B cell (primary cell): ENCODE measurements at places on chromosomes 4 and X.

DNA sequence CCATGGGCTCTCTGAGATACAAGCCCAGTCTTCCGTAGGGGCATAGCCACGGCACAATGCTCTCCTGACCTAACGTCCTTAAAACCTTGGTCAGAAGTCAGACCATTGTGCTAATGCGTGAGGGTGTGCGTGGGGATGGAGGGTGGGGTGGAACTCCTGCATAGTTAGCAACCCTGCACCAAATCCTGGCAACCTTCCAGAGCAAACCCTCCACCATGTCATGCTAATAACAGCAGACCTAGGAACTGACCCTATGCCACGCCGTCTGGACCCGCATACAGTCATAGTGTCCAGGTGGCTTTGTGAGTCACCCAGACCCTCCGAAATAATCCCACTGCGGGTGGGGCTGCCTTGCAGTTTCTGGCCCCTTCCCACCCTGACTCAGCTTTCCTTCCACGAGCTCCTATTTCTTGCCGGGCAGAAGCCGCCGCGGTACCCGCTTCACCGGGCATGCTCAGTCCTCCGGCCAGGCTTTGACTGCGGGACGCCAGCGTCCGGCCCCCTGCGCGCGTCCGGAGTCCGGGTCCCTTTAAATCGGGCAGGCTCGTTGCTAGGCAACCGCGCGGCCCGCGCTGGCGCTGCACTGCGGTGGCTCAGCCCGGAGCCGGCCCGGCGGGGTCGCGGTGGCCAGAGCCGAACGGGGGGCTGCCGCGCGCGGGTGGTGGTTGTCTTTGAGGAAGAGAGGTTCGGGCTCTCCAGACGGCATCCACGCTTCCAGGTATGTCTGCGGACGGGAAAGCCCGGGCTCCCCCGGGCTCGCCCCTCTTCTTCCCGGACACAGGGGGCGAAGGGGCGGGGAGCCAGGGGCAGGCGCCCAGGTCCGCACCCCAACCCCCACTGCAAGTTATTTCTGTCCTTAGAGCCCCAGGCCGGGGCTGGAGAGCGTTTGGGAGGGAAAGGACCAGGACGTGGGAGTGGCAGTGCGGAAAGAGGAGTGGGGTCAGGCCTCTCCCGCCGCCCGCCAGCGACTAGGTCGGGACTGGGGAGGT is at the start of gene CCDC160:
CCDC160 (plus strand) TSS at position 557 of the 989 bp plus-strand sequence. CDS start 7,619 bp downstream, outside the sequence.
- H3K4me3 ChIP-seq, result peak within 1 kb of the TSS; percentile 39
- H3K4me1 ChIP-seq, result peaks cover 8% of the 10 kb centered on the region
- no peak within 1 kb of the TSS for H3K27ac ChIP-seq
- H3K27me3 ChIP-seq, result no peaks in the 10 kb centered on the region

GRCh38 chr4:128481752-128482480 is 194.3 kb upstream of the PGRMC2 start:
- no peak for DNase-seq
- no peaks in the 10 kb centered on the region for H3K36me3 ChIP-seq
- H3K27me3 ChIP-seq, result no peaks in the 10 kb centered on the region
- H3K4me1 ChIP-seq, result no peaks in the 10 kb centered on the region

- no peaks in the 10 kb centered on the region for H3K36me3 ChIP-seq
- no peak overlapping the region for H3K4me3 ChIP-seq
- DNase-seq, result peak; percentile 2
- no peaks in the 10 kb centered on the region for H3K4me1 ChIP-seq
- no peaks in the 10 kb centered on the region for H3K27me3 ChIP-seq
- H3K27ac ChIP-seq, result no peak overlapping the region
Observed at GRCh38 chr4:173121076-173121561, 47.5 kb upstream of the GALNT7 start.

DNA sequence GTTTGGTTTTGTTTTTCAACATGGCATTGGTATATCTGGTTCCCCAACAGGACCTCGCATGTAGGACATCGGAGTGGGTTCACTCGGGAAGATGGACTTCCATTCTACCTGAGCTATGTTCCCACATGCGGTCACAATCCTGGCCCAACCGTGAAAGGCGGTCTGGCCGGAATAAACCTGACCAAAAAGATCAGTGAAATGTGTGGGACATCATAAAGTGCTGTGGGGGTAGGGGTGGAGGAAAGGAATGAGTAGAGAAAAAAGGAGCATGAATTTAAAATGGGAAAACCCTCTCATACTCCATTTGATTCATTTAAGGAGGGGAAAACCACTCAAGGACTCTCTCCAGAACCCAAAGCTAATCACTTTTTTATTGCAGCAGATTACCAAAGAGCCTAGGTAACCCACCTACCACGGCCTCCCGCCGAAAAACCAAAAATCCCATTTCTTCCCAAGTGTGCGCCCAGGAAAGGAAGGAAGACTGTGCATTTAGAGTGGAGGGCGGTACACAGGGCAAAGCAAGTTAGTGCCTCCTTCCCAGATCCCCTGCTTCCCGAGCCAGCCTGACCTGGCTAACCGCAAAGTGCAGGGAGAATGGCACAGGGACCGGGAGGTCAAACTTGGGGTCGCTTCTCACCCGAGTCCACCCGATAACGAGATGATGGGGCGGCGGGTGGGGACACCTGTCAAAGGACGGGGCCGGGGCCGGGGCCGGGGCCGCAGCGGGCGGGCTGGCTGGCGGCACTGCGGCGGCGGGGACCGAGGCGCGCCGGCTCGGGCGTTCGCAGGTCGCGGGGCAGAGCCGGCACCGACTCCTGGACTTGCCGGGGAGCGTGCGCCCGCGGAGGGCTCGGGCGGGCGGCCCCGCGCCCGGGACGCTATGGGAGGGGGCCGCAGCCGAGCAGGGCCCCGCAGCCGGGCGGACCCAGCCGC is 669 bp downstream of the TMEM150C start:
- no peak overlapping the region for H3K4me3 ChIP-seq
- H3K27me3 ChIP-seq, result peaks cover 32% of the 10 kb centered on the region
- no peak overlapping the region for H3K27ac ChIP-seq
- no peaks in the 10 kb centered on the region for H3K36me3 ChIP-seq

DNA sequence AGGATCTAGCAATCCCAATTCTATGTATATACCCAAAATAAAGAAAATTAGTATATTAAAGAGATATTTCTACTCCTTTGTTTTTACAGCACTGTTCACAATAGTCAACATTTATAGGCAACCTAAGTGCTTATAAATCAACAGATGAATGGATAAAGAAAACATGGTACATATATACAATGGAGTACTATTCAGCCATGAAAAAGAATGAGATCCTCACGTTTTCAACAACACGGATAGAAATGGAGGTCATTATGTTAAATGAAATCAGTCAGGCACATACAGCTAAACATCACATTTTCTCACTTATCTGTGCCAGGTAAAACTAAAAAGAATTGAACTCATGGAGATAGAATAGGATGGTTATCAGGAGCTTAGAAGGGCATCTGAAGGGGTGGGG is 45.6 kb upstream of the PABPC5 start:
- H3K36me3 ChIP-seq, result no peaks in the 10 kb centered on the region
- no peak overlapping the region for H3K27ac ChIP-seq
- H3K4me3 ChIP-seq, result no peak overlapping the region
- H3K4me1 ChIP-seq, result no peaks in the 10 kb centered on the region

DNA sequence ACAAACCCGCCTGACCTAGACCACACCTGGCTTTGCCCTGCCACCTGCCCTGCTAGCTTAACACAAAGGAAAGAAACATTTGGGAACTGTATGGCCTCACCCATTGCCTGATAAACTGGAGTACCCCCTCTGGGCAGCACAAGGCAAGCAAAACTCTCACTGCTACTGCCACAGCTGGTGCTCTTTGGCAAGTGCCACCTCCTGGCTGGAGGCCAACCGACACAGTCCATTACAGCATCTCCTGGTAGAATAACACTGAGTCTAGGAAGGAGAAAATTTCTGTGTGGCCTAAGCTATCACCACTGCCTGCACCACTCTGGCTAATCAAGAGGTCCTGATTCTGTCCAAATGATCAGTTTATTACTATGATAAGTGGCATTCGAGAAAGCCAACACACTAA is 18.9 kb upstream of the SPANXN3 start:
- H3K4me1 ChIP-seq, result no peaks in the 10 kb centered on the region
- no peak overlapping the region for H3K27ac ChIP-seq
- no peak overlapping the region for H3K4me3 ChIP-seq
- no peak for DNase-seq

DNA sequence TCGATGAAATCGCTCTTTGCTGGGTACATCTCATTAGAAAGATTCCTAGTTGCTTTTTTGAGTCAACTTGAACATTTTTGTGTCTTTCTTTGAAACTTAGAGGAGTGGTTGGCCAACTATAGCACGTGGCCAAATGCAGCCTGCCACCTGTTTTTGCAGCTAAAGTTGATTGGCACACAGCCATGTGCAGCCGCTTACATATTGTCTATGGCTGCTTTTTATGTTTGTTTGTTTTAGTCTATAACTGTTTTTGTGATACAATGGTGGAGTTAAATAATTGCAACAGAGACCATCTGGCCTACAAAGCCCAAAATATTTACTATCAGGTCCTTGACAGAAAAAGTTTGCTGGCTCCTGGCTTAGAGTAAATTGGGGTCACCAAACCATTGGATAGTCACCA is 86.3 kb downstream of the CLCN4 start:
- no peak overlapping the region for H3K4me3 ChIP-seq
- no peaks in the 10 kb centered on the region for H3K36me3 ChIP-seq
- no peak for DNase-seq
- H3K27me3 ChIP-seq, result no peaks in the 10 kb centered on the region
